Hepatocyte (in vitro differentiated cells): ENCODE measurements at places on chromosomes 12 and 14. TPM values are rescaled to one million over a fixed set of nuclear protein-coding genes. Genes with fewer than 3 reads are reported as not detected.

- no peak overlapping the region for H3K27ac ChIP-seq
- H3K27me3 ChIP-seq, result no peaks in the 10 kb centered on the region
- H3K4me3 ChIP-seq, result no peak overlapping the region
- no peak for DNase-seq
- H3K36me3 ChIP-seq, result no peaks in the 10 kb centered on the region
These were observed 124.0 kb downstream of the SPTSSA start for GRCh38 chr14:34338056-34338455.

DNA sequence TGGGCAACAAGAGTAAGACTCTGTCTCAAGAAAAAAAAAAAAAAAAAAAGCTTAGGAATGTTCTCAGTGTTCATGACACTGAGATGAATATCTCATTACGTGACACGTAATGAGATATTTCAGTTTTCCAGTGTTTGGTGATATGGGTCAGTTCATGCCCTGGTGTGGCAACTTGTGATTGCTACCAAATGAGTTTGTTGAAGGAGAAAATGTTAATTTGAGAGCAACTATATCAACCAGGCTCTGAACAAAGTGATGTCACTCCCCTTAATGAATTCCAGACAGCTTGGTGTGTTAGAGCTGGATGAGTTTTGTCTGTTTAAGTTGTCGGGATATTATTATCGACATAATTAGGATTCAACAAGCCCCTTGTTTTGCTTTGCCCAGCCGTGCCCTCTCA lies 211.7 kb downstream of the DPF3 start:
- no peaks in the 10 kb centered on the region for H3K27me3 ChIP-seq
- no peak for DNase-seq
- H3K4me1 ChIP-seq, result no peaks in the 10 kb centered on the region

DNA sequence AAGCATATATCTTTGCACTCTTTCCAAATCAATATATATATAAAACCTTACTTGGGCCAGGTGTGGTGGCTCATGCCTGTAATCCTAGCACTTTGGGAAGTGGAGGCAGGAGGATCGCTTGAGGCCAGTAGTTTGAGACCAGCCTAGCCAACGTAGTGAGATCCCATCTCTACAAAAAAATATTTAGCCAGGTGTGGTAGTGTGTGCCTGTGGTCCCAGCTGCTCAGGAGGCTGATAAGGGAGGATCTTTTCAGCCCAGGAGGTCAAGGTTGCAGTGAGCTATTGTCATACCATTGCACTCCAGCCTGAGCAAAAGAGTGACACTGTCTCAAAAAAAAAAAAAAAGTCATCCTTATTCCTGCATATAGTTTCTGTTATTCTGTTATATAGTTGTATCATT lies 14.4 kb downstream of the OS9 start:
- H3K27ac ChIP-seq, result no peak overlapping the region
- no peaks in the 10 kb centered on the region for H3K36me3 ChIP-seq
- H3K4me1 ChIP-seq, result no peaks in the 10 kb centered on the region
- H3K27me3 ChIP-seq, result no peaks in the 10 kb centered on the region
- no peak overlapping the region for H3K4me3 ChIP-seq

GRCh38 chr12:120099738-120100137 lies 16.8 kb downstream of the RAB35 start:
- no peaks in the 10 kb centered on the region for H3K36me3 ChIP-seq
- H3K27ac ChIP-seq, result no peak overlapping the region
- no peak overlapping the region for H3K4me3 ChIP-seq
- peaks cover 7% of the 10 kb centered on the region for H3K4me1 ChIP-seq
- DNase-seq, result no peak

- no peak overlapping the region for H3K4me3 ChIP-seq
- no peak for DNase-seq
- no peaks in the 10 kb centered on the region for H3K27me3 ChIP-seq
These were observed 331.6 kb upstream of the FAR2 start for GRCh38 chr12:28817524-28817923.

DNA sequence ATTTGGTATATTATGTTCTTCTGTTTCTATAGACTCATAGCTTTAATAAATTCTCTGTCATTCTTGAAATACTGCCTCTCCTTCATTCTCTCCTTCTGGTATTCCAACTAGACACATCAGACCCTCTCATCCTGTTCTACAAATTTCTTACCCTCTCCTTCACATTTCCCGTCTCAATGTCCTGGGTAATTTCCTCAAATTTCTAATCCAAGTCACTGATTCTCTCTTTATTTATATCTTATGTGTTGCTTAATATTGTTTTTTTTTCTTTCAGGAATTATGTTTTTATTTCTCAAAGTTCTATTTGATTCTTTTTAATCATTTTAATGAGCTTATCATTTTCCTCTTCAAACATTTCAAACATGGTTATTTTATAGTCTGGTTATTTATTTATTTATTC lies 94.0 kb downstream of the RALGAPA1 start:
- H3K4me1 ChIP-seq, result no peaks in the 10 kb centered on the region
- DNase-seq, result no peak
- H3K27ac ChIP-seq, result no peak overlapping the region
- H3K4me3 ChIP-seq, result no peak overlapping the region
- H3K27me3 ChIP-seq, result no peaks in the 10 kb centered on the region

- peak; percentile 88 for DNase-seq
- no peak overlapping the region for H3K4me3 ChIP-seq
- H3K27me3 ChIP-seq, result no peaks in the 10 kb centered on the region
These were observed 29.1 kb downstream of the NFYB start for GRCh38 chr12:104108755-104109445.

- no peaks in the 10 kb centered on the region for H3K36me3 ChIP-seq
- H3K27ac ChIP-seq, result no peak overlapping the region
- H3K27me3 ChIP-seq, result no peaks in the 10 kb centered on the region
- DNase-seq, result no peak
These were observed 288.5 kb upstream of the RTL1 start for GRCh38 chr14:101191721-101192660.

GRCh38 chr12:132866251-132866828 lies 21.1 kb downstream of the CHFR start:
- peak; percentile 23 for DNase-seq
- H3K27ac ChIP-seq, result peak overlapping the region; percentile 77
- no peak overlapping the region for H3K4me3 ChIP-seq

- no peak overlapping the region for H3K4me3 ChIP-seq
- H3K4me1 ChIP-seq, result peaks cover 11% of the 10 kb centered on the region
- no peaks in the 10 kb centered on the region for H3K27me3 ChIP-seq
- H3K36me3 ChIP-seq, result no peaks in the 10 kb centered on the region
- DNase-seq, result no peak
These were observed 3.8 kb downstream of the MARS1 start for GRCh38 chr12:57491393-57492280.

- DNase-seq, result no peak
- no peak overlapping the region for H3K27ac ChIP-seq
- H3K36me3 ChIP-seq, result no peaks in the 10 kb centered on the region
- peaks cover 80% of the 10 kb centered on the region for H3K27me3 ChIP-seq
- H3K4me1 ChIP-seq, result peaks cover 8% of the 10 kb centered on the region
These were observed 20.9 kb upstream of the ATP5MC2 start for GRCh38 chr12:53696655-53697331.

GALNT8 gene
- total RNA-seq, result 1.8 and 2.5 TPM in 2 replicates

MYBPC1 gene
- 3.2 and 3.4 TPM in 2 replicates for total RNA-seq

GLT8D2 gene
- 24.8 and 30.8 TPM in 2 replicates for total RNA-seq

CCDC197 gene
- total RNA-seq, result not detected in 2 replicates

PTPRB gene
- total RNA-seq, result 1.2 and 1.7 TPM in 2 replicates

INSM2 gene
- total RNA-seq, result not detected in 2 replicates
